T-helper 9 cell (primary cell): ENCODE measurements at places on chromosomes 12 and 14.

DNA sequence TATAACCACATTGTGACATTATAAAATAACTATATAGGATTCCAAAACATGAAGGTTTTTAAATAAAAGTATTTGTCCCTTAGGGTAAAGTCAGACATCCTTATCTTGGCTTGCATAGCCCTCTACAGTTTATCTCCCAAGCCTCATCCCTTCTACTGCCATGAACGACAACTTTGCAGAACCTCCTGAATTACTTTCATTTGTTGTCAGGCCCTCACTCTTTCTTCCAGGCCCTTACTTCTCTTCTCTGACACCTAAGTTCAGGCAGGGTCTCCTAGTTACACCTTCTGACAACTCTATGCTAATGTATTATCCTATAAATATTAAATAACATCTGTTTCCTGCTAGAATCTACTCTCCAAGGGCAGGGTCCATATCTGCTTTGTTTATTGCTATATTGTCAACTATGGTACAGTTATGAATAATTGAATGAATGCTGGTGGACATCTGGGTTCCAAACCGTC, 115.7 kb upstream of the MDM1 start:
- DNase-seq = no peak

DNA sequence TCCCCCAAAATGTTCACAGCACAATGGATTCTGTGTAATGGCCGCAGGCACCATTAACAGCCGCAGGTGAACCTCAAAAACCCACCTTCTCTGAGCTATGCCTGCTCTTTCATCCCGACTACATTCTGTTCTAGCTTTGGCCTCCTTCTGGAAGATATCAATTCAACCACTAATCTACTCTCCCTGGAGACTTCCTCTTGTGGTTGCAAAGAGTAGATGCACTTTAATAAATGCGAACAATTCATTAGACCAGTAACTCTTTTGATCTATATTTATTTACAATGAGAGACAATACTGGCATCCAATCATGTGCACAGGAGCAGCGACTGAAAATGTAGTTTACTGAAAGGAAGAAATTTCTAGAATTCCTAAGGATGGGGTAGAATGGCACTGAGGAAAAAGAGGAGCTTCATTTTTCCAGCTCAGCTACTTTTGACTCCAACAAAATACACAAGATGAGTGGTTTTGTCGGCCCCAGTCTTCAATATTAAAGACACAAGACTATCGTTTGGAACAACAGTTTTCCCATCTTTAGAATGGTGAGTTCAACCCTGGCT, 5.3 kb downstream of the GRIN2B start:
- DNase-seq = no peak

- DNase-seq = no peak
These were observed 39.6 kb downstream of the CHST11 start for GRCh38 chr12:104496336-104496735.

GRCh38 chr14:102830474-102831045, 53.3 kb downstream of the TRAF3 start:
- no peak for DNase-seq

DNA sequence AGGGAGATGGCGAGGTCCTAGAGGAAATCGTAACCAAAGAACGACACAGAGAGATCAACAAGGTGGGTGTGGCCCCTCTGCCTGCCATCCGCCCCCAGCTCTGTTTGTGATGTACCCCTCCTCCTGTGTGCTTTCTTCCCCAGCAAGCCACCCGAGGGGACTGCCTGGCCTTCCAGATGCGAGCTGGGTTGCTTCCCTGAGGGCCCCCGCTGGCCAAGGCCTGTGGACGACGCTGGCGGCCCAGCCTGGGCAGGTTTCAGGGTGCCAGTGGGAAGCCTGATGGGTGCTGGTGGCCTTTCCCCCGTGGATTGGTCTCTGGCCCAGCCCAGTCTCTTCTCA, 2.0 kb downstream of the ARL6IP4 start:
- no peak for DNase-seq

- no peak for DNase-seq
These were observed 11.8 kb downstream of the FOXG1 start for GRCh38 chr14:28778138-28779117.

DNA sequence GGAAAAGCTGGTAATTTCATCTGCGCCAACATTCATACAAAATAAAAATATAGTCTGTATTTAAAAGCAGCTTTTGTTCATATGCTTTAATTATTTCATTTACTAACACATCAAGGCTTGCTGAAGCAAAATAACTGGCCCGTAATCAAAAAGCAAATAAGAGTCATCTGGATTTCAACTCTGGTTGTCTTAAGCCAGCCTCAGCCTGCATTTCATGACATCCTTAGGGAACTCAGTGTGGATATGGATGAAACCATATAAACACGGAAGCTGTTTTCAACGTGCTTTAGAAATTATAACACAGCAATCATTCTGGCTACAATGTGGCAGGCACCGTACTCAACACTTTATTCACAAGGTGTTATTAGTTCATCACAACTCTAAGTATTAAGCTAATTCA, 852 bp downstream of the COX16 start:
- DNase-seq = no peak

DNA sequence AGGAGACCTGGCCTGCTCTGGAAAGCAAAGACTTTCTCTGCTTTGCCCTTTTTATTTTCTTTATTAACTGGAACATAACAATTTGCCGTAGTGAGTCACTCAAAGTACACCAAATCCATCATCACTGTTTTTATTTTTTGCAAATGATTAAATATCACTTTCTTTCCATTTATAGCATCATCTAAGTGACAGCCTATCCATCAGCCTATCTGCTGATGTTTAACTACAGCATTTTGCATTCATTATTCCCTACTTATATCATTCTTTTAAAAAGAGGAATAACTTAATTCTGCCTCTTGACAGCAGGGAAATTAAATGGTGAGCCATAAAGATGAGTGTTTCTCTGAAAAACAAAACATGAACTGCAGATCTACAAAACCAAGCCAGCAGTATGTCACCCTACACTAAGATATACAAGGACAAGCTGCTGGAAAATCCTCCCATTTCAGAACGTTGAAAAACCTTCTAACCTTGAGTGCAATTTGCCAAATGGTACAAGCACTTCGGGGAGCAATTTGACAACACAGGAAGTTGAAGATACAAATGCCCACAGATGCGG, 821.3 kb upstream of the TMEM132C start:
- no peak for DNase-seq

DNA sequence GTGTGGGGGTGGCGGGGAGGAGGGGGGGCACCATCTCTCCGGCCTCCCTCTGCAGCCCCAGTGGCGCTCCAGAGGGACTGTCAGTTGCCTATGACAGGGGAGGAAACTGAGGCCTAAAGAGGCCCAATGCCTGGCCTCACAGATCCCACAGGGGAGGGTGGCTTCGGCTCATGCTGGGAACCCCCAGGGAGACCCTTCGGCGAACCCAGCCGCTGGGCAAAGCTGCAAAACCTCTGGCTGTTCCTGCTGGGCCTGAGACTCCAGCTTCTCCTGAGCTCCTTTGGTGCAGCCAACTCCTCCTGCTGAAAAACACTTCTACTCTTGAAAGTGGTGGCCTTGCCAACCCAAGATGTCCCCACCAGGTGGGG, 170.1 kb upstream of the RTL1 start:
- no peak for DNase-seq

DNA sequence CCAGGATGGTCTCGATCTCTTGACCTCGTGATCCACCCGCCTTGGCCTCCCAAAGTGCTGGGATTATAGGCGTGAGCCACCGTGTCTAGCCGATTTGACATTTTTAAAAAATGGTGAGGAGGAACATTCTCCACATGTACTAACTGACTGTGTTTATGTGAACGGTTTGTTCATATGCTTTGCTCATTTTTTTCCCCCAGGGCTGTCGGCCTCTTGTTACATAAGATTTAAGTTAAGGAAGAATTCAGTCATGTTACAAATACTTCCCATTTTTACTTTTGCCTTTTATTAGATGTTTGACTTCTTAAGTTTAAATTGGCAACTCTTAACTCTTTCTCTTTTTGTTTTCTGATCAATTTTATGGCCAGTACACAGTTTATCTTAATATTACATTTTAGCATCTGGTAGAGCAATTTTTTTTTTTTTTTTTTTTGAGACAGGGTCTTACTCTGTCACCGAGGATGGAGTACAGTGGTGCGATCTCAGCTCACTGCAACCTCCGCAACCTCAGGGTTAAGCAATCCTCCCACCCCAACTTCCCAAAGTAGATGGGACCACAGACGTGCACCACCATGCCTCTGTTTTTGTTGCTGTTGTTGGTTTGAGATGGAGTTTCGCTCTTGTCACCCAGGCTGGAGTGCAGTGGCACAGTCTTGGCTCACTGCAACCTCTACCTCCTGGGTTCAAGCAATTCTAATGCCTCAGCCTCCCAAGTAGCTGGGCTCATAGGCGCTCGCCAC, 9.6 kb downstream of the GNS start:
- no peak for DNase-seq

DNA sequence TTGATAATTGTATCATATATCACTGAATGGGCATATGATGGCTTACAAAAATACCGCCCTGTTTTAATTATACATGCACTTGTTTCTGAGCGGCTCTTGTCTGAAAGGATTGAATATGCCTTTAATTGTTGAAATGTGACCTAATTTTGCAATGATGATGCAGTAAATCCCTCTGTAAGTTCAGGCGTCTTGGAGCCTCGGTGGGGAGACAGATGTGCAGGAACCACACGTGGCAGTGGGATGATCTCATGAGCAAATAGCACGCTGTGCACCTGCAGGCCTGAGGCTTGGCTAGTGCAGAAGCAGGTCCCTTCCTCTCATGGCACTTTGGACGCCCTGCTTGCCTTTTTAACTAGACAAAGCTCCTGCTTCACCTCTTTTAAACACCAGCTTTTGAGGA, 49.3 kb upstream of the ASPG start:
- DNase-seq = no peak

DNA sequence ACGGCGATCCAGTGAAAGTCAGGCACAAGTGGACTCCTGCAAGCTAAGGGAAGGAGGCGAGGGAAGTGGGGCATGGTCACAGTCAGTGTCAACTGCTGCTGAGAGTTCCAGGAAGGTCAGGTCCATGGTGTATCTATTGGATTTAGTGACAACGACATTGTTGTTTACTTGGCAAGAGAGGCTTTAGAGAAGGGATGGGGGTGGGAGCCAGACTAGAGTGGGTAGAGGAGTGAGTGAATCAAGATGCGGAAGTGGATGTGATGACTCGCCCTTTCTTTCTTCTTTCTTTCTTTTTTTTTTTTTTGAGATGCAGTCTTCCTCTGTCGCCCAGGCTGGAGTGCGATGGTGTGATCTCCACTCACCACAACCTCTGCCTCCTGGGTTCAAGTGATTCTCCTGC, 12.5 kb downstream of the P2RX7 start:
- no peak for DNase-seq

DNA sequence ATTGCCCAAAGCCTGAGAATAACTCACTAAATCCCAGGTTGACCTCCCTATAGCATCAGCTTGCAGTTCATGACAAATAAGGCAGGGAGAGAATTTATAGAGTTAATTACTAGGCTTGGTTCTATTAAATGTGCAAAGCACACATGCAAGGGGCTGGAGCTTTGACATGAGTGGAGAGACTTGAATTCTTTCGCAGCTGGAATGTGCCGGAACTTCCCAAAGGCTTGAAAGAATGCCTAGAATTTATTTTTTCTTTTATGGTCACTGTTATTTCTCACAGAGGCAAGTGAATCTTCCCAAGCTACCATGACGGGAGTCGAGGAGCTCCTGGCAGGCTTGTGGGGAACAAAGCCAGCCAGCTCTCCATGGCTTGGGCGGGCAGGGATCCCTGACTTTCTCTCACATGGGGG, 95.5 kb upstream of the USP44 start:
- no peak for DNase-seq

GRCh38 chr14:73606271-73606670, 6.0 kb upstream of the ACOT6 start:
- DNase-seq = no peak

- DNase-seq = no peak
These were observed 2.3 kb downstream of the PIWIL1 start for GRCh38 chr12:130339951-130340350.

DNA sequence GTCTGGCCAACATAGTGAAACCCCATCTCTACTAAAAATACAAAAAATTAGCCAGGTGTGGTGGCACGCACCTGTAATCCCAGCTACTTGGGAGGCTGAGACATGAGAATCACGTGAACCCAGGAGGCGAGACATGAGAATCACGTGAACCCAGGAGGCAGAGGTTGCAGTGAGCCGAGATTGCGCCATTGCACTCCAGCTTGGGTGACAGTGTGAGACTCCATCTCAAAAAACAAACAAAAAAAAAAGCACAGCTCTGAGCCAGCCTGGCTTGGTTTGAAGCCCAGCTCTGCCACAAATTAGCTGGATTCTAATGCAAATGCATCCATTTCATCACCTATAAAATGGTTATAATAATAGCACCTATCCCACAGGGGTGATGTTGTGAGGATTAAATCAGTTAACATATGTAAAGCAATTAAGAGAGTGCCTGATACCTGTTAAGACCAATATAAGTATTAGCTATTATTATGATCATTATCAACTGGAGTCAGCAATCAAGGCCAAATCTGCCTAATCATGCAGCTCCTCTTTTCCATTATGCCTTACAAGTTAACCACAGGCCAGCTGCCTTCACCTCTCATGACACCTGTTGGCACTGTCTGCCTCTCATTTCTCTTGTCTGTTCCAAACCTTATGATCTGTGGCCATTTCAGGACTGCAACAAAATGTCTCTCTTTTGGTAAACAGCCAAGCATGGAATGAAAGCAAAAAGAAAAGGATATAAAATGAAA, 2.1 kb downstream of the GNPTAB start:
- no peak for DNase-seq

DNA sequence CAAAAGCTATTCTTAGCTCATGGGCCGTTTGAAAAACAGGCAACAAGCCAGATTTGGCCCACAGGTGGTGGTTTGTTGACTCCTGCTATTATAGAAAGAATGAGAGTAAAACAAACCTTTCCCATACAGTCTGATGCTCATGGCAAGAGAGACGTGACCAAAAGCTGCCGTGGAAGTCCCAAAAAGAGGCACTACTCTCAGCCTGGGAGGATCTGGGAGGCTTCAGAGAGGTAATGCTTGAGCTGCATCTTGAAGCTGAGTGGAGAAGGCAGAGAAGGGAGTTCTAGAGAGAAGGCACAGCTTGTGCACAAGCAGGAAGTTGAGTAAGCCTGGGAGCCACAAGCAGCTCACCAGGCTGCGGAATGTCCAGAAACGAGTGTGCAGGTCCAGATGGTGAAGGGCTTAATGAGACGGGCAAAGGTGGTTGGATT, 9.6 kb downstream of the PLXNC1 start:
- no peak for DNase-seq

GRCh38 chr14:68586896-68587751, 205.7 kb downstream of the ZFP36L1 start:
- no peak for DNase-seq
